Stimulated activated CD4-positive, alpha-beta T cell treated with anti-CD3 and anti-CD28 coated beads, Interleukin-1b, Interleukin-23, amount 100 ng/mL, for 24 hours (primary cell): ENCODE measurements at places on chromosomes 13 and 19.

- DNase-seq: no peak
Observed at GRCh38 chr19:36125557-36125956, 10.3 kb downstream of the TBCB start.

- no peak for DNase-seq
Observed at GRCh38 chr13:45222919-45223318, 22.1 kb upstream of the KCTD4 start.

DNA sequence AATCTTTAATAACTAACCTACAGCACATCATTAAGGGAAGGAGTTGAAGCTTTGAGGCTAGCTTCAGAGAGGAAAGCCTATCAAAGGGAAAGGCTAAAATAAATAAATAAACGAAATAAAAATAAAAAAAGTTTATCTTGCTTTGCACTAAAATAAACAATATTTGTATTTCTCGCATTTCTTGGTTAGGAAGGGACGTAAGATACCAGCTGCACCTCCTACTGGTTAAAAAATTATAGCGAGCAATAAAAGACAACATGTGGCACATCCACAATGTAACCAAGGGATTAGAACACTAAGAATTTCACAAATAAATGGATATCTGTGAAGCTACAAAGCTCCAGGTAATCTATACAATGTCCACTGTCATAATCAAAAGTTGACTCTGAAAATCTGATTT lies 194.5 kb downstream of the DACH1 start:
- no peak for DNase-seq

DNA sequence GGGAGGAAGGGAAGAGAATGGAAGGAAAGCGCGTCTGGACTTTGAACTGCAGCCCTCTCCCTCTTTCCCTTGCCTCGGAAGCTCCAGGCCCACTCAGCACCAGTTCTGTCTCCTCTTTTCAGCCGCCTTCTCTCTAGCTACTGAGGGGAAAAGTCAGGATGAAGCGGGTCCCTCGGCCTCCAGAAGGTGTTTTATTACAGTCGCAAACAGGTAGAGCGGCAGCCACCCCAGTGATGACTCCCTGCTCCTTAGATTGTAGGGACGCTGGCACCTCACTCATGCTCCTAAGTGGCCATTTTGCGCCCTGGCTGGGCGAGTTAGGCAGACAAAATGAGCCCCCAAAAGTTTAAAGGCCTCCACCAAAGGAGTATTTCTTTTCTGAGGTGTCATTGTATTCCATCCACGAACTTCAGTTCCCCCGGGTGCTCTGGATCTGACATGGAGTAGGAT lies 954 bp upstream of the STK24 start:
- DNase-seq: no peak

DNA sequence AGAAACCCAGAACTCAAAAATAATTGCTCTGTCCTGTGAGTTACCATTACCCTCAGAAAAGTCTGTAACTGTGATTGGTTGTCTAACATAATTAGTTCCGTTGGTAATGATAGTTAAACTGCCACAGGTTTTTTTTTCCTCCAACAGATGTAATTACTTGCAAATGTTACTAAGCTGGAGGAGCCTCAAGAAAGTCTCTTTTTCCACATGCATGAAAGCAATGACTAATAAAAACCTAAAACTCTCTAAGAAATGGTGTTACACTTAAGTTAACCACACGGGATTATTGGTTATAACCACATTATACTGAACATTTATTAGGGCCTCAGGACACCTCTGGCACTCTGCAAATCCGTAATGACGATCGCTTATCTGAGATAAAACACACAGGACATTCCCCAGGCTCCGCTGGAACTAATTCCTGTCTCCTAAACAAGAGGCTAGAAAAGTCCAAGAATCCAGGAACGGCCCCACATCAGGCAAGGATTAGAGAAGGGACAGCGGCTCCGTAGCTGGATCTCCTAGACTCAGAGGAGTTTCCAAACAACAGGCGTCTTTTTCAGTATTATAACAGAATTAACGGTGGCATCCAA lies 753 bp downstream of the ZNF235 start:
- no peak for DNase-seq

GRCh38 chr19:6423499-6424194 lies 964 bp downstream of the KHSRP start:
- DNase-seq: no peak

DNA sequence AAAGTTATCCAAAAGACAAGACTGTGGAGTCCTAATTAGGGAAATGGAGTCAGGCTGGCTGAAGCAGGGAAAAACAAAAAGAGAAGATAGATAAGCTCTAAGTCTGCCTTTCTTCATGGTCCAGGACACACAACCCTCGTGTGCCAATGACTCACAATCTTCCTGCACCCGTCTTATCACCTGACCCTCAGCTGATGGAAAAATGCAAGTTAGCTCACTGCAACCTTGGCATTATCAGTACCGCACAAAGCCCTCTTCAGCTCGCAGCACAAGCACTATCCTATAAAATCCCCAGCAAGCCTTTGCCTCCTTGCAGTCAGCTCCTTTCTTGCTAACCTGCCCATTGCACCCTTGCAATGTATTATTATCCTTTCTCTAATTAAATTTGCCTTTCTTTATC lies 4.3 kb downstream of the OR7A5 start:
- no peak for DNase-seq

GRCh38 chr19:56974556-56975207 lies 134.2 kb upstream of the PEG3 start:
- DNase-seq: no peak

- DNase-seq: peak; percentile 74
Observed at GRCh38 chr19:49677901-49678674, 1.0 kb downstream of the PRMT1 start.

DNA sequence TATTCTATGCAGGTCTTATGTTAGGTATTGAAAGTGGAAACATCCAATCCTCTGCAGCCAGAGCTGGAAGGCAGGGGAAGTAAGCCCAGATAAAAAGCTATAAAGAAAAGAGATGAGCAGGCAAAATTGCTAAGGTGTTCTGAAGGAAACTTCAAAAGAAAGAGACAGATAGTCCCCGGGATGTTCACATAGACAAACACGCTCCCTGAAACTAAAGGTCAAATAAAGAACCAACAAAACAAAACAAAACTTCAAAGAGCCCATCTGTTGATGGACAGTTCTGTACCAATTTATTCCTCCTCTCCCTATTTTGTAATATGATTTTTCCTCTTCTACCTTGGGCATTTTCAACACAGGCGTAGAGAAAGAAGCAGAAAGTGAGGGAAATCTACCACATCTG lies 11.3 kb upstream of the NDFIP2 start:
- DNase-seq: no peak

- DNase-seq: no peak
Observed at GRCh38 chr13:112248862-112249592, 127.1 kb upstream of the SPACA7 start.

DNA sequence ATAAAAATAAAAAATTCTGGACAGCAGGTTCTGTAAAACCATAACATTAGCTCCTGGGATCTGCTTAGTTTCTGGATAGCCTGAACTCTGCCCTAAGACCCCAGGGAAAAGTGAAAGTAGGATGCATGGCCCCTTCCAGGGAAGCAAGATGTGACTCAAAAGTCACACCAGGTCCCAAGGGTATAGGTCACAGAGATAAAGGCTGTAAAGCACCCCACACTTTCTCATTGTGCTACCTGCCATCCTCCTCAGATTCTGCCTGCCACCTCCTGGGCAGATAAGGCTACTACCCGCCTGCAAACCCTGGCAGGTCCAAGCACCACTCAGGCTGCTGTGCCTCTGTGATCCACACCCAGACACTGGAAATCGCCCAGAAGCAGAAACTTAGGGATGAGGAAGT lies 20.6 kb downstream of the FFAR2 start:
- DNase-seq: peak; percentile 27

DNA sequence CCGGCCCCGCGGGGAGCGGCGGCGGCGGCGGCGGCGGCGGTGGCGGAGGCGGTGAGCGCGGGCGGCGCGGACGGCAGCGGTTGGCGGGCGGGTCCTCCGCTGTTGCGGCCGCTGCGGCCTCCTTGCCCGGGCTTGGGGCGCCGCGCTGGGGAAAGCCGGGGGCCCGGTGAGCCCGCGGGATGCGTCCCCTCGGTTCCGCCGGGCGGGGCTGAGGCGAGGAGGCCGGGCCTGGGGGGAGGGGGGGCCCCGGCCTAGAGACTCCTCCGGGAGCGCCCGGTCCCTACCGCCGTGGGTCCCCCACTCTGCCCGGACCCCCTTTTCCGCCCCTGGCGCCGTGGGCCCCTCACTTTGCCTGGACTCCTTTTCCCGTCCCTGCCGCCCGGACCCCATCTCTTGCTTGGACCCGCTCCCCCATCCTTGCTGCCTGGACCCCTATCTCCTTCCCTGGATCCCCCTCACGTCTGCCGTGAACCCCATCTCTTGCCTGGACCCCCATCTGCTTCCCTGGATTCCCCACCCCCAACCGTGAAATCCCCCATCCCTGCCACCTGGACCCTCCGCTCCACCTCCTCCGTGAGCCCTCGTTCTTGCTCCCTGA lies 28.6 kb upstream of the NDUFS7 start:
- DNase-seq: no peak

DNA sequence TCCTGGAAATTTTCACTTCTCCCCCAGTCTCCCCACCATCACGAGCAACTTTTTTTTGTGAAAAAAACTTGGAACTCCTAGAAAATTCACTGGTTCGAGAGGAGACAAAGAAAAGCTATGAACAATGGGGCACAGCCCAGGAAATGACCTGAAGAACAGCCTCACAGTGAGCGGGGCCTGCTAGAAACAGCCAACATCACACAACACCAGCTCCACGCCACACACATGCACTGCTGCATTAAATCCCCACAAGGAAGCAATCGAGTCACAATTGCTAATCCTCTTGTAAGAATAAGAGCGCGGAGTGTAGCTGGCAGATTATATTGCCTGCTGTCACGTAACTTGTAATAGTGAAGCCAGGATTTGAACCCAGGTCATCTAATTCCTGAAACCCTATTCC lies 48.8 kb downstream of the SLC7A1 start:
- DNase-seq: no peak

GRCh38 chr13:99585609-99586008 lies 84.3 kb downstream of the TM9SF2 start:
- DNase-seq: no peak

DNA sequence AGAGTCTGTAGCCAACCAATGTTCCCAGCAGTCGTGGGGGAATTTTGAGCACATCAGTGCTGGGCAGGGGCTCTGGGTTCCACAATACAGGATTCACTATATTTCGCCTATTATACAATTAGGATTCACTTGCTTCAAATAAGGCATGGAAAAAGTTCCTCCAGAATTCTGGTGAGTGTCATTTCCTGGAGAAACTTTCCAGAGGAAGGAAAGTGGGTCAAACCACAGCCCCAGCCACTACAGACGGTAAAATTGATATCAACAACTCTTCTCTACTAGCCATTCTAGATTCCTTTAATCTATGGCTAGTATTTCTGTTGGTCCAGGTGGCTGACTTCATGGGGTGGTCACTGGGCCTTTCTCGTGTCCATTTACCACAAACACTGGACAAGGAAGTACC lies 10.5 kb downstream of the MYCBP2 start:
- DNase-seq: no peak

DNA sequence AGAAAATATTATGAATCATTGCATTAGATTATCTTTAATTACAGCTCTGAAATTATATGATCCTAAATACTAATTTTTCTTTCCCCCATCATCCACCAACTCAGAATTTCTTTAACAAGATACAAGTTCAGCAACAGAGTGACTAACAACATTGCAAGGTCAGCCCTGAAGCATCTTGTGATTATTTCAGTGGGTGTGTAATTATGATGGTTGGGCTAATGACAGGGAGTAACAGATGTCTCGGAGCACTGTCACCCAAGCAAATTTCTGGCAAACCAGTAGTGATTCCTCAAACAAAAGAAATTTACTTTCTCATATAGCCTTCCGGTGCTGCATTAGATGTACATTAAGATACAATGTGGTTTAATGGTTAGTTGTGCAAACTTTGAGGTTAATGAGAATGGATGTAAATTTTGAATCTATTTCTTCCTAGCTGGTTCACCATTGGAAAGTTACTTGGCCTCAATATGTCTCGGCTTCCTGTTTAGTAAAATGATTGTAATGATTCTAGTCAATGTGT lies 238.9 kb downstream of the ITGBL1 start:
- no peak for DNase-seq

- DNase-seq: no peak
Observed at GRCh38 chr19:18440415-18440877, 2.5 kb upstream of the ISYNA1 start.

- no peak for DNase-seq
Observed at GRCh38 chr19:15445807-15446376, 3.9 kb downstream of the WIZ start.

GRCh38 chr19:918481-919198 lies 1.5 kb downstream of the KISS1R start:
- DNase-seq: no peak

DNA sequence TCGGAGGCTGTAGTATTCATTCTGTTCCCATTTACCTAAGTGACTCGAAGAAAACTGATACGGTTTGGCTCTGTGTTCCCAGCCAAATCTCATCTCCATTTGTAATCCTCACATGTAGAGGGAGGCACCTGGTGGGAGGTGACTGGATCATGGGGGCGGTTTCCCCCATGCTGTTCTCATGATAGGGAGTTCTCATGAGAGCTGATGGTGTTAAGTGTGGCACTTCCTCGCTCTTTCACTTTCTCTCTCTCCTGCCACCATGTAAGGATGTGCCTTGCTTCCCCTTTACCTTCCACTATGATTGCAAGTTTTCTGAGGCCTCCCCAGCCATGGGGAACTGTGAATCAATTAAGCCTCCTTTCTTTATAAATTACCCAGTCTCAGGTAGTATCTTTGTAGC lies 23.5 kb downstream of the SLAIN1 start:
- no peak for DNase-seq

GRCh38 chr13:43272851-43273250 lies 249.5 kb downstream of the DNAJC15 start:
- DNase-seq: no peak
